ENCODE measurements at places on chromosomes 6 and 20. TPM values are rescaled to one million over a fixed set of nuclear protein-coding genes. Genes with fewer than 3 reads are reported as not detected.

Gene NOP56
- total RNA-seq = 32.1 TPM

Gene FAM83C
- total RNA-seq = not detected

Gene ESF1
- 5.7 TPM for total RNA-seq

Gene CST4
- total RNA-seq = not detected

Gene SCRT2
- not detected for total RNA-seq

Gene CTCFL
- total RNA-seq = not detected

Gene C6orf132
- total RNA-seq = 1.3 TPM

Gene UBR2
- 17.8 TPM for total RNA-seq

Gene PPP1R3G
- 1.1 TPM for total RNA-seq

Gene SNAP91
- 0.64 TPM for total RNA-seq

Gene HIVEP1
- total RNA-seq = 31.7 TPM

Gene ULBP2
- not detected for total RNA-seq

Gene GMEB2
- total RNA-seq = 14.0 TPM

Gene EPHA7
- total RNA-seq = 0.43 TPM

Gene GSTA1
- 26.7 TPM for total RNA-seq

Gene C6orf15
- total RNA-seq = not detected

Gene PGC
- 0.53 TPM for total RNA-seq

Gene SRSF6
- total RNA-seq = 23.9 TPM

Gene CALHM6
- total RNA-seq = not detected

Gene AGPAT4
- 6.8 TPM for total RNA-seq

Gene PTGIS
- 288 TPM for total RNA-seq

Gene SLC26A8
- not detected for total RNA-seq

Gene XKR7
- not detected for total RNA-seq

Gene NUS1
- total RNA-seq = 14.6 TPM

Gene PDE10A
- total RNA-seq = 2.0 TPM

Gene SEL1L2
- total RNA-seq = not detected

Gene FRS3
- 26.0 TPM for total RNA-seq

Gene AVP
- total RNA-seq = not detected

Gene RCAN2
- 83.4 TPM for total RNA-seq

Gene NOX3
- not detected for total RNA-seq

Gene MUCL3
- total RNA-seq = not detected

Gene SUMO4
- total RNA-seq = not detected

Gene ID4
- total RNA-seq = 103 TPM

Gene OR2H1
- total RNA-seq = not detected

Gene NSFL1C
- total RNA-seq = 58.5 TPM

Gene HTR1B
- total RNA-seq = 12.0 TPM

Gene HLA-DOA
- total RNA-seq = 358 TPM

Gene HCRTR2
- not detected for total RNA-seq

Gene B3GAT2
- total RNA-seq = not detected

Gene POU3F2
- total RNA-seq = not detected

Gene TPBG
- 60.1 TPM for total RNA-seq

Gene IRF4
- total RNA-seq = 1.3 TPM

Gene PRR18
- total RNA-seq = not detected

Gene SYNGAP1
- 33.7 TPM for total RNA-seq

Gene DDR1
- total RNA-seq = 18.8 TPM

Gene CEP85L
- total RNA-seq = 15.0 TPM

Gene SLC32A1
- total RNA-seq = not detected

Gene WFDC10B
- not detected for total RNA-seq

Gene PLCB1
- 22.9 TPM for total RNA-seq

Gene FILIP1
- 13.6 TPM for total RNA-seq

Gene CDSN
- total RNA-seq = not detected

Gene GPLD1
- 3.5 TPM for total RNA-seq

Gene GCNT2
- total RNA-seq = 16.7 TPM

Gene ADISSP
- 48.4 TPM for total RNA-seq

Gene ACOT8
- 34.4 TPM for total RNA-seq

Gene SIRPD
- total RNA-seq = not detected

Gene SIRPB2
- 8.6 TPM for total RNA-seq

Gene MED23
- 20.4 TPM for total RNA-seq

Gene SGK2
- 0.32 TPM for total RNA-seq
